Activated T-helper 1 cell treated with anti-CD3 and anti-CD28 coated beads, Interleukin-2, amount 50 U/mL, for 16 hours (primary cell): ENCODE measurements at places on chromosomes 7 and 10.

- no peak for DNase-seq
Measured at GRCh38 chr10:24707445-24707844, 16.2 kb downstream of the ARHGAP21 start.

DNA sequence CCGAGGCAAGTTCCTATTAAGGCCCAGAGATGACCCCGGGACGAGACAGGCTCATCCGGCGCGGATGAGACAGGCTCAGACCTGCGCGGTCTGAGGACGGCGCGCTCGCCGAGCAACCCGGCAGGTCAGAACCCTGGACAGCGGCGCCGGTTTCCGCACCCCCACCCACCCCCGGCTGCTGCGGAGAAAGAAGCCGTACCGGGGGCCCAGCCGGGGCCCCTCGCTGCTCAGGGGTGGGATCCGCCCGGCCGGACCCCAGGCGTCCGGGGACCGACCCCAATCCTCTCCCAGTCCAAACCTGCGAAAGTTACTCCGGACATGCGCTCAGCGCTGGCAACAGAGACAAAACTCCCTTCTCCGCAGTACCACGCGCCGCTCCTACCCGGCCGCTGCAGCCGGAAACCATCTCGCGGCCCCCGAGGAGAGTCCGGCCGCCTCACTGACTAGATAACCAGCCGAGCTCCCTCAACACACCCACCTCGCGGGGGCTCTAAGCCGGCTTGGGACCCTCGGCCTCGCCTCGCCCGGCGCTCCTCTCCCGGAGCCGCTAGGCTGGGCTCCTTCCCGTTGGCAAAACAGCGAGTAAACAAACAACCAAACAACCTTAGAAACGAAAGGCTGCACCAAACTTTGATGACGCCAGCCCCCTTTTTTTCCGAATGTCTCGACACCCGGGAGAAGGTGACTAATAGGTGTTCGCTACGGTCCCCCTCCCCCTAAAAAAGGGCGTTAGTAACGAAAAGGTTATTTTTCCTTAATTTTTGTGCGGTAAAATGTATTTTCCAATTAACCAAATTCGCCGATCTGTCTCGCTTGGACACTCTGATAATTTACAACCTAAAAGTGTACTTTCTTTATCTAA is 2.3 kb upstream of the DRGX start:
- no peak for DNase-seq

DNA sequence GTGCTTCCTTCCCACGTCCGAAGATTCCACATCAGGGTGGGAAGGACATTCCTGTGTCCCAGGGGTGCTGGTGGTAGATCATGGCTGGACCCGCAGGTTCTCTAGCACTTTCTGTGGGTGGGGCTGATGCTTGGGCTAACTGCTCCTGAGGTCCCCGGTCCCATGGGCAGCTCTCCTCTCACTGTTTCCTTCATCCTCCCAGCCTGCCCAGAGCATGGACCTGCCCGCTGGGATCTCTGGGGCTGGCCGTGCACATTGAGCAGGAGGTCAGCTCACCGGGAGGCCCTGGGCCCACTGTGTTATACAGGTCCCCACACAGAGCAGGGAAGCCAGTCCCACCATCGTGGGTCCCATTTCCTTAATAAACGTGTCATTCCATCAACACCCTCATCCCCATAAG is 502.3 kb downstream of the TCERG1L start:
- no peak for DNase-seq

DNA sequence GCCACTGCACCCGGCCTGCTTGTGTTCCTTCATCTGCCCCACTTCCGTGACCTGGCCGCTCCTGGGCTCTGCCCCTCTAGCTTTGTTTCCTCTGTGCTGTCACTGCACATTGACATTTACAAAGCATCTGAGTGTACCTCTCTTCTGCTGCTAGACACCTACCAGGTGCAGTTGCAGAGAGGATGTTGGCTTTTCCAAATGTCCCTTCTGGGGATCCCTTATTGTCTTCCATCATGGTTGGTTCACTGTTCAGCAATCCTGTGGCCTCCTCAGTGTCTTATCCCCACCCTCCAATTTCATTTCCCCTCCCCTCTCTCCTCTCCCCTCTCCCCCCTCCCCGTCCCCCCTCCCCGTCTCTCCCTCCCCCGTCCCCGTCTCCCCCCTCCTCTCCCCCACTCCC is 13.8 kb downstream of the VWA2 start:
- no peak for DNase-seq

DNA sequence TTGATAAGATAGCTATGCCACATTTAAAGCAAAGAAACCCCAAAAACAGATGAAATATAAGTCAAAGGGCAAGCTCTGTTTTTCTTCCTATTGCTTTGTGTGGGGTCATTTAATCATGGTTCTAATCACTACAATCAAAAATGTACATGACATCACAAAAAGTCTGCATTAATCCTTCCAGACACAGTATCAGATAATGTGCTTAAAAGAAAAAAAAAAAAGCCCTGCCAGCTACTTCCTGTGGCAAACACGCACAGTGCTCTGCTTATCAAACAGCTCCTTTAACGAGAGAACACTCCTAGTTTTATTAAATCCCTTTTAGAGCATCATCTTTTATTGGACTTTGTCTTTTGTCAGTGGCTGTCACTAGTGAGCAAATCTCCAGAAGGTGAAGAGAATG is 1005.8 kb downstream of the GATA3 start:
- DNase-seq, result no peak

DNA sequence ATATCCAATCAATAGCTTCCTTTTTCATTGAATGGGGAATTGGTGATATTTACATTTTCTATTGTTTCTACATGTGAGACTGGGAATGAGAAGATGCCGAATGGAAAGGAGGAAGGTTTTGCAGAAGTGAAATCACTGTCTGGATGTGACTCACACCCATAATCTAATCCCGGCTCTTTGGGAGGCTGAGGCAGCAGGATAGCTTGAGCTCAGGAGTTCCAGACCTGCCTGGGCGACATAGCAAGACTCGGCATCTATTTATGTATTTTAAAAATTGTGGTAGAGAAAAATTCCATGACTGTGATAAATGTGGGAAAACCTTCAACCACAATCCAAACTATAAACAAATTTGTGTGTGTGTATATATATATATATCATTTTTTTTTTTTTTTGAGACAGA is 10.9 kb upstream of the FIS1 start:
- DNase-seq, result no peak

DNA sequence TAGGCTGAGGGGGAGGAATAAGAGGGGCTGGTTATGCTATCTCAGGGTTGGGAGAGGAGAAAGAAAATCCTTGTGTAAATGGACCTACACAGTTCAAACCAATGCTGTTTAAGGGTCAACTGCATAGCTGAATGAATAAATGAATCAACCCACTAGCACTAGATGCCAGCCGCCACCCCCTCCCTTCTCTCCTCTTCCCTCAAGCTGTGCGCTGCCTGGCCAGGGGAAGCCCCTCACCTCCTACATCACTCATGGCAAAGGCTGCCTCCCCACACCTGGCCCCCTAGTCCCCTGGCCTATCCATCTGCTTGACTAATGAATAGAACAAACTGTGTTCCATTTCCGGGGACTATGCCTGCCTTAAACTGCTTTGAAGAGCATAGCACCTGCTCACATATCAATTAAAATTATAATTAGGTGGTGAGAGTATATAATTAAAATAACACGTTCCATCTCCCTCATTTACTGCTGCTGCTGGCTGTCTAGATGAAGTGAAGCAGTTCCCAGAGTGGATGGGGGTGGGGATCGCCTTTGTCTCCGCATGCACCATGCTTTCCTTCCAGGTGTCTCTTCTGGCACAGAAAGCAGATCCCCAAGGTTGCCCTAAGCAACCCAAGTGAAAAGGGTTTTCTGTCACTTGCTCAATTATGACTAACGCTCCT is 32.6 kb downstream of the GRID1 start:
- no peak for DNase-seq

DNA sequence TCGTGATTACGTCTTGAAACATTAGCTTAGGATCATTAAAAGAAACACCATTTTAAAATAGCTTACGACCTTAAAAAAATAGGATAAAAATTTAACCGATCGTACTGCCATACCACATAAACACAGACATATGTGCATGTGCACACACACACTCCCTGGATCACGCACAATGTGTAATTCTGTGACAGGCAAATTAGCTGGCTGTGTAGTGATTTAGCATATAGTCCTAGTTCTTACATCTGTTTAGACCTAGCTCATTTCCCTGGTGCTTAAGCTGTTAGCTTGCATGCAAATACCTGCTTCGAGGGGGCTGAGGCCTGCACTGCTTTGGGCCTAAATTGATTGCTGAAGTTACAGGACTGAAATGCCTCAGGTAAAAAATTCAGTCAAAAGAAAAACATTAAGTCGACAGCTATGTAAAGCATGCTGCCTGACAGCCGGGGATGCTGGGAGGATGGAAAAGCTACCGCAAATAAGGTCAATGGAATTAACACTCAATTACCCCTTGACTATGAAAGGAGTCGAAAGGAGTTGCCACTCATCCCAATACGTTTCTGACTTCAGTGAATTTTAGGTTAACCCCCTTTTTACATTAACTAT is 267.1 kb upstream of the FZD8 start:
- no peak for DNase-seq

- no peak for DNase-seq
Measured at GRCh38 chr7:38851321-38851720, 57.7 kb downstream of the VPS41 start.

DNA sequence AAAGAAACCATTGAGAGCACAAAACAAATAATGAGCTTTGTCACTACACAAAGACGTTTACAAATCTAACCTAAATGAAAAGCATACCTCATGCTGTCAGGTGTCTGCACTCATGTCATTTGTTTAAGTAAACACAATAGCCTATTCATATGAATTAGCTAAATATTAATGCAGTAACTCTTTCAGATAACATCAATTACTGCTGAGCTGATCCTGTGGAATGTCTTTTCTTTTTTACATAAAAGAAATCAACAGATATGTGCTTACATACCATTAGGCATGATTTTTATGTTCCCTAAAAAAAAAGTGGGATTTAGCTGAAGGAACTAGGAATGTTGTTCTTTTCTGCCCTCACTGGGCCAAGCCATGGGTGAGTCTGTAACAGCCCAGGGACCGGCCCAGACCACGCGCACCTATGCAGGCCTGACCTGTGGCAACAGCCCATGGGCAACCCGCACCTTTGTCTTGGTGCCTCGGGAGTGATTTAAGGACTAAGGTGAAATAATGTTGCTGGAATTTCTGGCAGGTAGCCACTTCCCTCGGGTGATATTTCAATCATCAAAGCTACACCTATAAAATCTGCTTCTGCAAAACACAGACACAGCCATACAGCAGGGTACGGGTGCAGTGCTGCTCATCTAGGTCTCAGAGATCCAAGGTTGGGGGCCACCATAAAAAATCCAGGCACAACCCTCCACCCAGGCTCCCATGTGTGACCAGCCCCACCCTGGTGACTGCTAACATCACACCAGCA is 44.6 kb downstream of the FGFR2 start:
- no peak for DNase-seq

DNA sequence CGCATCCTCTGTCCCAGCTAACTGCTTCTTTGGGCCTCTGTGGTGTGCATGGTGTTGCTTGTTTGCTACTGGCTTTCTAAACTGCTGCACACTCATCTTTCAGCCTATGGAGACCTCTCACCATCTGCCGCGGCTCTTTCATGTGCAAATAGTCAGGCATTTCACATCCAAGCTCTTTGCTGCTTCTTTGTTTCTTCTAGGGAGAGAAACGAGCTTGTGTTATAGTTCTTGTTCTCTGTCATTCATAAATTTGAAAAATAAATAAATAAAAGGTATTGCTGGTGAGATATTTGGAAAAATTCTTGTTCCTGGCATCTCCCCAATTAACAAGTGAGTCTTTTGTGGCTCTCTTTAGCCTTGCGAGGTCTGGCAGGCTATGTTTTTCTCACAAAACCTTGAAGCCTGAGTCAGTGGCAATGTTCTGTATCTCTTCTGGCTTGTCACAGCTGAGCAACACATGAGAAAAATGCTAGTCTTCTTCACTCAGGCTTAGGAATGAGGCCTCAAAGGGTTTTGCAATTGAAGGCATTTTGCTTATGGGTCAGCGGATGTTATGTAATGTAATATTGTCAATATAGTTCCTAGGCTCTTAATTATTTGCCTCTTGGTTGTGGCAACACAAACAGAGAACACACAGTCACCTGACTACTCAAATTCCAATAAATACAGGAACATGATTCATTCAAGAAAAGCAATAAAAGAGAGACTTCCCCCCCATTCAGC is 274.0 kb downstream of the FRMD4A start:
- no peak for DNase-seq

- DNase-seq, result no peak
Measured at GRCh38 chr7:137331378-137331777, 12.2 kb downstream of the PTN start.

GRCh38 chr7:2687881-2688318 is at the start of gene AMZ1:
Gene AMZ1 (plus strand): TSS chr7:2688202. CDS start chr7:2700452, 12,250 bp downstream.
- no peak for DNase-seq

DNA sequence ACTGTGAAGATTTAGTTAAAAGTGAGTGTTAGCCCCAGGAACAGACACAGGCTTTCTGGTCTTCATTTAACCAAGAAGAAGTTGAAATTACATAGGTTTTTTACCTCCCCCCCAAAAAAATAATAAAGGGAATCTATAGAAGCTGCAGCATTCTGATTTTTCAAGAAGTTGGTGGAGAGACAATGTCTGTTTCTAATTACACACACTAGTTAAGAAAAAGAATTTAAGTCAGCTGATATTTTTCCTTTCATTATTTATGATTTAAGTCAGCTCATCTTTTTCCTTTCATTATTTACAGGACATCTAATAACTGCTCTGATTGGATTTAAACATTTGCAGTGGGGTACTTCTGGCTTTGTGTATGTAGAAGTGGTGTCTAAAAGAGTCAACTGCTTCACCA is 201.4 kb upstream of the NRP1 start:
- DNase-seq, result no peak

GRCh38 chr10:35910234-35910633 is 268.1 kb upstream of the FZD8 start:
- DNase-seq, result no peak

- no peak for DNase-seq
Measured at GRCh38 chr10:9654261-9654660, 1363.4 kb upstream of the CELF2 start.

GRCh38 chr10:86337121-86337601 is 29.4 kb downstream of the GRID1 start:
- no peak for DNase-seq

DNA sequence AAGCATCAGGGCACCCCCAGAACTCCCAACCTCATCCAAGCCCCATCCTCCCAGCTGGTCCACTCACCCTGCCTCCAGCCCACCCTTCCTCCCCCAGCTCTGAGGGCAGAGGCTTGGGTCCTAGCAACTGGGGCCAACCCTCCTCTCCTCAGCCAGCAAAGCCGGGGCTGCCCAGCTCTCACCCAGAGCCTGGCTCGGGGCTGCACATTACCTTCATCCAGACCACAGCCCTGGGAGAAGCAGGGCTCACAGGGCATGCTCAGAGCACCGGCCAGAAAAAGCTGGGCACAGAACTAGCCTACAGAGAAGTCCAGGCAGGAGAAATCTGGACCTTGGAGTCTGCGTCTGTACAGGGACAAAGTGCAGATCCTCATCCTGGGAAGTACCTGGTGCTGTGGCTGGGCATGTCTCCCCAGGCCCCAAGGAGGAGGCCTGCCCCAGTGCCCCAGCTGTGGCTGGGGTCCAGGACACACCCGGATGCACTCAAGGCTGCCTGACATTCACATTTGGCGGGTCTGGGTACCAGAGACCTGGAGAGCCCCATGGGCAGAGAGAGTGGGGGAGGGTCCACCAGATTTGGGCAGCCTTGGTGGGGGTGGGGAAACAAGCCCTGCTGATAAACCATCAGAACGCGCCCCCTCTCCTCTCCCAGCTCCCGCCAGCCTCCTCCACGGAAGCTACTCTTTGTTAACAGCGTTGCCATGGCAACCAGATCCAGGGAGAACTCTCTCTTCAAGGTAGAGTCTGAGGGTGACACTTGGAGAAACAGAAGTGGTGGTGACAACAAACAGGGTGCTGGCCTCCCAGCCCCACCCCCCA is 5.1 kb downstream of the RASGEF1A start:
- no peak for DNase-seq

- DNase-seq, result no peak
Measured at GRCh38 chr7:137091396-137091795, 222.9 kb downstream of the CHRM2 start.
